Effector memory CD8-positive, alpha-beta T cell (primary cell): ENCODE measurements at places on chromosomes 7 and 10.
A peak's percentile ranks its signal among the peaks of the same experiment; 100 is the strongest.

DNA sequence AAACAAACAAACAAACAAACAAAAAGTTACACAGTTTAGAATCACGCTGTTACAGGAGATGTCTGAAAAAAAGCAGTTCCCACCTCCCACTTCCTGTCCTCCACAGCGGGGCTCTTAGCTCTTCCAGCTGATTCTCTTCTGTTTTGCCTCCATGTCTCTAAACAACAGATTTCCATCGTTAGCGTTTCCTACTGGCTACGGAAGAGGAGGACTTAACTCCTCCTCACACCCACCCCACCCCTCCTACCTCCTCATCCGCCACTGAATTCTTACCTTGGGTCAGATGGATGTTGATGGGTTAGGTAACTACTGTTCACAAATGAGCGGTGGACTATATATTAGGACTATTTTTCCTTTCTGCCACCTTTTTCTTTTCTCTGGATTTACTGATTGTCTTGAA is 36.8 kb upstream of the NUB1 start:
- no peak for DNase-seq
- peak overlapping the region; percentile 32 for H3K4me3 ChIP-seq
- peaks cover 3% of the 10 kb centered on the region for H3K36me3 ChIP-seq
- H3K27me3 ChIP-seq = peaks cover 48% of the 10 kb centered on the region
- H3K27ac ChIP-seq = no peak overlapping the region
- H3K4me1 ChIP-seq = peaks cover 7% of the 10 kb centered on the region

- no peak overlapping the region for H3K27ac ChIP-seq
- H3K4me1 ChIP-seq = peaks cover 1% of the 10 kb centered on the region
- no peak overlapping the region for H3K4me3 ChIP-seq
- peaks cover 40% of the 10 kb centered on the region for H3K36me3 ChIP-seq
- no peak for DNase-seq
- no peaks in the 10 kb centered on the region for H3K27me3 ChIP-seq
Observed at GRCh38 chr7:152202056-152202455, 176.6 kb downstream of the GALNT11 start.

DNA sequence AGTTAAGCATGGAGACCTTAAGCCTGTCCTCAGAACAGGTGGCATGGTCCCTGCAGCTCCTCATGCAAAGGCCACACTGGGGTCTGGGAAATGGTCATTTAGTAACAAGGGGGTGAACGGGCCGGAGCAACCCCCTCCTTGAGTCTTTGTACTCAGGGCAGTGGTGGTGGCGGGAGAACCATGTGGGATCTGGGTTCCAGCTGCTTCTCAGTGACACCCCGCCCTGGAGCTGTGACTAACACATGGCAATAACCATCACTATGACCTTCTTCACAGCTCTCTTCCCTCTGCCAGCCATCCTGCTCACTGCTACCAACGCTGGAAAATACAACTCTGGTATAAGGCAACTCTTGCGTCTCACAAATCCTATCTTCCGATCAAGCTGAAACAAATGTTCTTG is 203.4 kb upstream of the FRMD4A start:
- H3K27ac ChIP-seq = peak overlapping the region; percentile 81
- H3K4me3 ChIP-seq = no peak overlapping the region
- H3K27me3 ChIP-seq = no peaks in the 10 kb centered on the region
- peaks cover 64% of the 10 kb centered on the region for H3K36me3 ChIP-seq
- peaks cover 73% of the 10 kb centered on the region for H3K4me1 ChIP-seq

- peaks cover 4% of the 10 kb centered on the region for H3K4me1 ChIP-seq
- DNase-seq = no peak
- H3K27ac ChIP-seq = no peak overlapping the region
- H3K4me3 ChIP-seq = no peak overlapping the region
- H3K27me3 ChIP-seq = peaks cover 51% of the 10 kb centered on the region
Observed at GRCh38 chr7:69430384-69431021, 167.8 kb upstream of the AUTS2 start.

DNA sequence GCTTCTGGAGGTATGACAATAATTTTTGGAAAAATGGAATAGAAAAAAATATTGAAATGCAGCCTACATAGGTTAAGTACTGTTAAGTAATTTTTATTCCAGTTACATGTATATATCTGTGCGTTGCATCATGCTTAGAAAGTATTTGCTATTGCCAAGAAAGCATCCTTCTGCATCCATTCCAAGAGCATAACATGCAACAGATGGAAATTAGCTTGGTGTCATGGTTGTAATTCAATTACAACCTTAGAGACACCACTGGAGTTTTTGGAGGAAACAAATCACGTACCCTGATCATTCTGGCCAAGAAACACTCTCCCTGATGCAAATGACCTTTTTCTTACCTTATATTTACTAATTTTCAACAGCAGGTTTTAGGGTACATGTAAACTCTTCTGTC is 1.7 kb downstream of the AKR1B1 start:
- H3K36me3 ChIP-seq = peaks cover 24% of the 10 kb centered on the region
- H3K4me1 ChIP-seq = peaks cover 46% of the 10 kb centered on the region
- H3K4me3 ChIP-seq = peak overlapping the region; percentile 75
- no peak for DNase-seq
- H3K27me3 ChIP-seq = no peaks in the 10 kb centered on the region

DNA sequence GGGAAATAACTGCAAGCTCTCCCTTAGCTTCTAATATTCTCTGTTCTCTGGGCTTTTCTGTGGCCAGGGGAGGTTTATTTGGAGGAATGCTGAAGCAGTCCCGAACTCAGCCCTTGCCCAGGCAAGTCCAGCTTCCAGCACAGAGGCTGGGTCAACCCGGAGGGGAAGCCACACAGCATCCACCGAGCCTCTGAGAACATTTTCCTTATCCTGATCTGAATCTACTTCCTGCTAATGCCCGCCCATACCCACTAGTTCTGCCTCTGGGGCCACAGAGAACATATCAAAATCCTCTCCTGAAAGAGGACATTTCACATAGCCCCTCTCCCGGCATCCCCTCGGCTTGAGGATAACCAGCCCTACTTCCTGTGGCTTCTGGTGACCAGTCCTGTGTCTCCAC is 31.1 kb downstream of the SH3PXD2A start:
- H3K27me3 ChIP-seq = peaks cover 72% of the 10 kb centered on the region
- no peak for DNase-seq
- no peak overlapping the region for H3K4me3 ChIP-seq

DNA sequence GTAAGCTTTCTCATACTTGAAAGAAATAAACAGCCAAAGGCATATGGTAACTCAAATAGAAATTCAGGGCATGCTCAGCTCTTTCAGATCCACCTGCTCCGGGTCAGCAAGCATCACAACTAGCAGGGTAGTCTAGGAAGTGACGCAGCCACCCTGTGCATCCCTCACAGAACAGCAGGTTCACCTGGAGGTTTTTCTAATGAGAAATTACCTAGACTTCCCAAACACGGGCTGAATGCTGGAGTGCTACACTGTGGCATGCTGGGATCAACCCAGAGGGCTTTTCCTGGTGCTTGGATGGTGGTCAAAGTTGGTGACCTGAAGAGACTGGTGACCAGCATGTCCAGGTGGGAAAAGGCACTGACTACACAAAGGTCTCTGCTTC is 66.8 kb upstream of the DNAJB6 start:
- peak overlapping the region; percentile 75 for H3K4me3 ChIP-seq
- H3K27me3 ChIP-seq = no peaks in the 10 kb centered on the region
- H3K36me3 ChIP-seq = peaks cover 21% of the 10 kb centered on the region
- DNase-seq = no peak
- peak overlapping the region; percentile 93 for H3K27ac ChIP-seq
- H3K4me1 ChIP-seq = peaks cover 33% of the 10 kb centered on the region

- H3K27me3 ChIP-seq = no peaks in the 10 kb centered on the region
- peak overlapping the region; percentile 86 for H3K27ac ChIP-seq
- peaks cover 95% of the 10 kb centered on the region for H3K36me3 ChIP-seq
- peaks cover 93% of the 10 kb centered on the region for H3K4me1 ChIP-seq
- DNase-seq = peak; percentile 76
Observed at GRCh38 chr7:130912862-130913638, 179.0 kb upstream of the KLF14 start.

DNA sequence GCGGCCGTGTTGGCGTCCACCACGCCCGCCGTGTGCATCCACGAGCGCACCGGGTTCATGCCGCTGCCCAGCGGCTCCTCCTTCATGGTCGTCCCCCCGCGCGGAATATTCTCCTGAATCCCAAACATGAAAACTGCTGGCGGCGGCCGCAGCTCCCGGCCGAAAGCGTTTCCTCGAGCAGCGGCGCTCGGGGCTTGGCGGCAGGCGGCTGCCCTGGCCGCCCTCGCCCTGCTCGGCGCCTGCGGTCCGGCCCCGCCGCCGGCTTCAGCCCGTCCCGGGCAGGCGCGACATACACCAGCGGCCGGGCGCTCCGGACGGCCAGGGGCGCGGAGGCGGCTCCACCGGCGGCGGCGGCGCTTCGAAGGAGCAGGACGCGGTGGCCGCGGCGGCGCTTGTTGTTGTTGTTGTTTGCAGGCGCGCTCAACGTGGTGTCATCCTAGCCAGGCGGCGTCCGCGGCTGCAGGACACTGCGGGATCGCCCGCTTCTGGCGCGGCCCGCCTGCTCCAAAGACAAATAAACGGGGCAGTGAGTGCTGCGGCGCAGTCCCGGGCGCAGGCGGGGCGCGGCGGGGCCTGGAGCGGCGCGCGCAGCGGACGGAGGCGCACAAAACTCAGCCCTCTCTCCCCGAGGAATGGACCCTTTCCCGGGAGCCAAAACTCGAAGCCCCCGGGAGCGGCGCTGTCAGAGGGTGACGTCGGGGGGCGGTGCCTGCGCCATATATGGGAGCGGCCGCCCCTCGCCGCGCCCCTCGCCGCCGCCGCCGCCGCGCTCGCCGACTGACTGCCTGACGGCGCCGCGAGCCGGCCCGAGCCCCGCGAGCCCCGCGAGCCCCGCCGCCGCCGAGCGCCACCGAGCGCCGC is at the start of gene EBF3:
EBF3 (minus strand) TSS at position 634 of the 861 bp plus-strand sequence; CDS start at position 128, 506 bp downstream.
- peak; percentile 14 for DNase-seq
- H3K4me3 ChIP-seq = peak within 1 kb of the TSS; percentile 76
- H3K36me3 ChIP-seq = peaks cover 10% of the 10 kb centered on the region
- H3K27me3 ChIP-seq = peaks cover 78% of the 10 kb centered on the region

DNA sequence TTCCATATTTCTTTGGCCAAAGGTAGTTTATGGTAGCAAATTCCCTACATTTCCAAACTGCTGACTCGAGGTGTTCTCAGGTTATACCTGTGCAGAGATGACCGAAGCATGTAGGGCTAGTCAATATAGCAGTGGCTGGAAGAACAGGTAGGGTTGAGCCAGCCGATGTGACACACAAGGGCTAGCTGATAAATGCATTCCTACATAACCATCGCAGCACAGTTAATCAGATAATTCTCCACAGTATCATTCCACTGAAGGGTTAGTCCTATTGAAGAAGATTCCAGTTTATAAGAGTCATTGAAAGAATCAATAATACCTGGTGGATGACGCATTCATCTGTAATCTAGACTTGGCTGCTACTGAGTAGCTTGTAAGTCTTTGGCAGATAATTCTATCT is 220.0 kb downstream of the KIF20B start:
- H3K36me3 ChIP-seq = no peaks in the 10 kb centered on the region
- peaks cover 33% of the 10 kb centered on the region for H3K27me3 ChIP-seq
- no peaks in the 10 kb centered on the region for H3K4me1 ChIP-seq
- no peak for DNase-seq
- no peak overlapping the region for H3K27ac ChIP-seq
- no peak overlapping the region for H3K4me3 ChIP-seq

- peaks cover 25% of the 10 kb centered on the region for H3K27me3 ChIP-seq
- no peak within 1 kb of the TSS for H3K4me3 ChIP-seq
Observed at GRCh38 chr7:123601530-123601929, at the start of gene ASB15. Gene ASB15, plus strand, starts transcription at chr7:123601821. Its CDS starts 12,682 bp downstream, at chr7:123614503.

- H3K4me1 ChIP-seq = no peaks in the 10 kb centered on the region
- no peaks in the 10 kb centered on the region for H3K27me3 ChIP-seq
- DNase-seq = no peak
- no peak overlapping the region for H3K27ac ChIP-seq
Observed at GRCh38 chr10:47214520-47214919, 85.5 kb upstream of the GDF10 start.

DNA sequence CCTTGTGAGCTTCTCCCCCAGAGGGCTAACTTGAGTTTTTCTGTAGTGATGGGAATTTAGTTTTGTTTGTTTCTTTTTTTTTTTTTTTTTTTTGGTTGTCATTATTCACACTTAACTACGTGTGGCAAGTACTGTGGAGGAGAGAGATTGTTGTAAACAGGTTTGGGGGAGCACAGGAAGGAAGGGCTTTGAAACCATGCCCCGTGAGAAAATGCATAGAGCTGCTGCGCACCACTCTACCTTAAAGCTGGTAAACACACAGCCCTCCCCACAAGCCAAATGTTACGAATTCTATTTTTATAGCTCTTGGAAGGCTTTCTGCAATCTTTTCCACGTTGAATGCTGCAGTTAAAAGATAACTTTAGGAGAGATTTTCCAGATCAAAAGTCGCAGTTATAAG is 76.2 kb downstream of the ZNF22 start:
- peak overlapping the region; percentile 50 for H3K4me3 ChIP-seq
- H3K36me3 ChIP-seq = no peaks in the 10 kb centered on the region
- DNase-seq = no peak
- H3K27me3 ChIP-seq = peaks cover 11% of the 10 kb centered on the region

DNA sequence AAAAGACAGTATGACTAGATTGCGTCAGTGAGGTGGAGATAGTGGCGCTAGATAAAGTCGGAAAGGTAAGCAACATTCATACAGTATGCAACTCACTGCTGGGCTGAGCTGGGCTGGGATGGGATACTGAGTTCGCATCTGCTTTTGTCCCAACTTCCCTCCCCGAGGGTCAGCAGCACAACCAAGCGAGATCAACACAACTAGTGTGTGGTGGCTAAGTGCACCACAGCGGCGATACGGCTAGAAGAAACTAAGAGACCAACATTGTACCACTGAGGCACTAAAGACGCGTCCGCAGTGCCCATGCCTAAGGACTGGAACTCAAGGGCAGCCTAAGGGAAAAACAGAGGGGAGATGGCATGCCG is 467 bp downstream of the EXOSC1 start:
- H3K4me3 ChIP-seq = peak overlapping the region; percentile 100
- no peak for DNase-seq
- peak overlapping the region; percentile 95 for H3K27ac ChIP-seq

DNA sequence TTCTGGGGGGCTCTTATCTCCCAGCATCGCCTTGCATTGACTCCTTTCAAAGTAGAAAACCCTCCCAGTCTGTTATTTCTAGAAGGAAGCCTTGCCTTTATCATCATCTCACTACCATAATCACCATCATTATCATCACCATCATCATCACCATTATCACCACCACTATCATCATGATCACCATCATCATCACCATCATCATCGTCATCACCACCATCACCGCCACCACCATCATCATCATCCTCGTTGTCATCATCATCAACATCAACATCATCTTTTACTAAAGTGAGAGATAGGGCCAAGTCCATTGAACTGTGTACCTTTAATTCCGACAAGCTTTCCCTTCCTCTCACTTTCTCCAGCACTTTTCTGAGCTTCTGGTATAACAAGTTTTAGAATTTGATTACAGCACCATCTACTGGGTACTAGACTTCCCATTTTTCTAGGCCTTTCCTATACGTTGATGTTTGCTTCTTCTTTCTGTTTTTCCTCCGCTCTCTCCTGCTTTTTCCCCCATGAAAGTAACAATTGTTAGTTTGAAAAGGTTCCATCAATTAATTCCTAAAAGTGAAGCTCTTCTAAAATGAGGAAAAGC is 226.4 kb downstream of the BUB3 start:
- no peak for DNase-seq
- peaks cover 2% of the 10 kb centered on the region for H3K4me1 ChIP-seq
- no peak overlapping the region for H3K4me3 ChIP-seq
- no peaks in the 10 kb centered on the region for H3K36me3 ChIP-seq
- no peak overlapping the region for H3K27ac ChIP-seq
